Stomach (tissue), 19 donors: ENCODE measurements at places on chromosomes 5 and 9. TPM values are rescaled to one million over a fixed set of nuclear protein-coding genes. Genes with fewer than 3 reads are reported as not detected.

Gene SV2C
- 30.8 TPM for total RNA-seq

Gene SLC6A3
- not detected for total RNA-seq

Gene PRKAA1
- total RNA-seq: 31.9 TPM

Gene NME5
- 2.3 TPM for total RNA-seq

Gene NDUFS6
- 37.5 TPM for total RNA-seq

Gene LRRC14B
- total RNA-seq: not detected

Gene ANKRD18B
- total RNA-seq: not detected

Gene SEMA5A
- total RNA-seq: 26.4 TPM

Gene MAMDC2
- total RNA-seq: 7.2 TPM

Gene CSF1R
- 32.7 TPM for total RNA-seq

Gene ZBTB26
- 5.2 TPM for total RNA-seq

Gene ANKRD34B
- total RNA-seq: not detected

Gene SAXO1
- total RNA-seq: not detected

Gene WHRN
- total RNA-seq: 3.7 TPM

Gene ACSL6
- 2.9 TPM for total RNA-seq

Gene FNBP1
- 69.6 TPM for total RNA-seq

Gene TIMD4
- 2.0 TPM for total RNA-seq

Gene TMEM252
- total RNA-seq: not detected

Gene TMC1
- total RNA-seq: 0.73 TPM

Gene TSLP
- 2.6 TPM for total RNA-seq

Gene PCDHB9
- total RNA-seq: not detected

Gene FGFR4
- 145 TPM for total RNA-seq

Gene GDA
- total RNA-seq: not detected

Gene CDH9
- not detected for total RNA-seq

Gene WWC1
- 37.4 TPM for total RNA-seq

Gene SYK
- 2.2 TPM for total RNA-seq

Gene LCN1
- not detected for total RNA-seq

Gene FOXD4L4
- not detected for total RNA-seq

Gene PLPP7
- total RNA-seq: 0.29 TPM

Gene PRDM9
- not detected for total RNA-seq

Gene SPATA31A3
- total RNA-seq: not detected

Gene LRRC19
- total RNA-seq: 3.7 TPM

Gene NEURL1B
- total RNA-seq: 60.3 TPM

Gene GDF9
- not detected for total RNA-seq

Gene SLCO6A1
- total RNA-seq: not detected

Gene IFNB1
- total RNA-seq: not detected

Gene LIX1
- 1.3 TPM for total RNA-seq

Gene CLK4
- 88.3 TPM for total RNA-seq

Gene FOXD4L5
- not detected for total RNA-seq

Gene CLIC3
- total RNA-seq: 3.3 TPM

Gene PKD2L2
- total RNA-seq: not detected

Gene PLPPR1
- total RNA-seq: 1.7 TPM

Gene CNTNAP3
- not detected for total RNA-seq

Gene LRRTM2
- 1.5 TPM for total RNA-seq

Gene SUSD3
- total RNA-seq: 2.4 TPM

Gene CCDC192
- 2.2 TPM for total RNA-seq

Gene SPINK1
- 1,996 TPM for total RNA-seq

Gene POU4F3
- total RNA-seq: not detected

Gene ARHGEF28
- 111 TPM for total RNA-seq

Gene PELO
- 11.6 TPM for total RNA-seq
